ENCODE measurements at places on chromosomes 16 and 17.

GRCh38 chr17:28729950-28730330 is 1.4 kb downstream of the NEK8 start:
- DNase-seq: no peak

- DNase-seq: no peak
Measured at GRCh38 chr17:74078363-74078941, 125.0 kb upstream of the RPL38 start.

DNA sequence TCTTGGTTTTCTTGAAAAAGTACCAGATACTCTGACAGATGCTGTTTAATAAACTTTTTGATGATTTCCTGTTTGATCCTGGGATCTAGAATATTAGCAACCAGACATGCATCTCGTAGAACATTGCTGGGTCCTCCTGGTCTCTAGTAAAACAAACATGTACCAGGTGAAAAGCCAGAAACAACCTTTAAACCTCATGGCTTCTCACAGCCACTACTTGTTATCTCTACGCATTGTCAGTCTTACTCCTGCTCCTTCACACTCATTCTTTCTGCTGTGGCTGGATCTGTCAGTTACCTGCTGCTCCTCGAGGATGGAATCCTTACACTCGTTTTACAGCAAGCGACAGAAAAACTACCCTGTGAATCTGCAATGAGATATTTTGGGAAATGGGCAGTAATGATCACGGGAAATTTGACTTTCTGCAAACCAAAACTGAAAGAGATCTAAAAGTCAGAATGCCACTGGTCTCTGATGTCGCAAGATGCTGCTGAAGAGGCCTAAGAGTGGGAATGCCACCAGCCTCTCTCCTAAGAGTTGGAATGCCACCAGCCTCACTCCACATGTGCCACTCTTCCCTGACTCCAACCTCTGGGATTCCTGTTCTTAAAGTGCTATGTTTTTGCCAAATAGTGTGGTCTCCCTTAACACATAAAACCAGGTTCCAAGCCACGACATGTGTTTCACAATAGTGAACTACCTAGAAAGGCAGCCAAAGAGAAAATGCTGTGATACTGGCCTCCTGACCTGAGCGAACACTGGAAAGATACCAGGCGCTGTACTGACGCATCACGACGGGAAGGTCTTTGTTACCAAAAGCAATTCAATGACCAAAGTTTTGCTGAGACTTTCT is 86.3 kb downstream of the VPS53 start:
- no peak for DNase-seq

DNA sequence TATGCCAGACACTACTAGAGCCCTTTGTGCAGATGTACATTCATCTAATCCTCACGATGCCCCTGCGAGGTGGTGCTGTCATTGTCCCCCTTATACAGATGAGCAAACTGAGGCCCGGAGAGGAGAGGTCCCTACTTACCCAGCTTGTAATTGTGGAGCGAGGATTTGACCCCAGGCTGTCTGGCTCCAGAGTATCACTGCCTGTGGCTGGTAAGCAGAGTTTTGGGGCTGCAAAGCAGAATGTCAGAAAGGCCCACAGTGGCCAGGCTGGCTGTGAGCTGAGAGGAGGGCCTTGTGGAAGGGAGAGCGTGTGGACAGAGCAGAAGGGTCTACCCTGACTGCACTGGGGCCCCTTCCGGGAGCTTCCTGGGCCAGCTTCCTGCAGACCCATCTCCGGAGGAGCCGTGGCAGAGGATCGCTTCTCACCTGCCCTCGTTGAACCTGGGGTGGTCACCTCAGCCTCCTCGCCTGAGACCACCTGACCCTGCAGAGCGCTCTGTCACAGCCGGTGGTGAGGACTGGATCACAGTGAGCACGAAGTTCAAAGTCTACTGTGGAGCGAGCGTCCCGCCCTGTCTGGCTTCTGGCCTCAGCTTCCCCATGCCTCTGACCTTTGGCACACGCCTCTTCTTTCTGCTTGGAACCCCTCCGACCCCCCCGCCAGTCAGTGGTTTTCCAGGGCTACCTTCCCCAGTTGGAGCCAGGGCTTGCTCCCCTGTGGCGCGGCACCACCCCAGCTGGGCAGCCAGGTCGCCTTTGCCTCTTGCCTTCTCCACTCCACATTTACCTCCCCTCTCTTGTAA is 12.1 kb downstream of the CMIP start:
- no peak for DNase-seq

DNA sequence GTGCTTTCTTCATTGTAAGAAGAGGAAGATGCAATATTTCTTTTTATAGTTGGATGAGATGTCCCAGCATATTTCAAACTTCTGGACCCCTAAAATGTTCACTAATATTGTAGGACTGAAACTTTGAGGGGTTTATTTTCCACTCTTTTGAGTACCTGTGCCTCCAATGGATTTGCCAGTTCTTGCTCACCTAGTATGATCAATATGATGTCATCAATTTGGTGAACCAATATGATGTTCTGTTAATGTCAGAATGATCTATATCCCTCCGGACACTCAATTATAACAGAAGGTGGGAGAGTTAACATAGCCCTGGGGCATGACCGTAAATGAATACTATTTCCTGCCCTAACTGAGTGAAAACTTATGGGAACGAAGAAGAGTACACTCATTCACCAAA is 178.3 kb downstream of the CBLN1 start:
- no peak for DNase-seq

DNA sequence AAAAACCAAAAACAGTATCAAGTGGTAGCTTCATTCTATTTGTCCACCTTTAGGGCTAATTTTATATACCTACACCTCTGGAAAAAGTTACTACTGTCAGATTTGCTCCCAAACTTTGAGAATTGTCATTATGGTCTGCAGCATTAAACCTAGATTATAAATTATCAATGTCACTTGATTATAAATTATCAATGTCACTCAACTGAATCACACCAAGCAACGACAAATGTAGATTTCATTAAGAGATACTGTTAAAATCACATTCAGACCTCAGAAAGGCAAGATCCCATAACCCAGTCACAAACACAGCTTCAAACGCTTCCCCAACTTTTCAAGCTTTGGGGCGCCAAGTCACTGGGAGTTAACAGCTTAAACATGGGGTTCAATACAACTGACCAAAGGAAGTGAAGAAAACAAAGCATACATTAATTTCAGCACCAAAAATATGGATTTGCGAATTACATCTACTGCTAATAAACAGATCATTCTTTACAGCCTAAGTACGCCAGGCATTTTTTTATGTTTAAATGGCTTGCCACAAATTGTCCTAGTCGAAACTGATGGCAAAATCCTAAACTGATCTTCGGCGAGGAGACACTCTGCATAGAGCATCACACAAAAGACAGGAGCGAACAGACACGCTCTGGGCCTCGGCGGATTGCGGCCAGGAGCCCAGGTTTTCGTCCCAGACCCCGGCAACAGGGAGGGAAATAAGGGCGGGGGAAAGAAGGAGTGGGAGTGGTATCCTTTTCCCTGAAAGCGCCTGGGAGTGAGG is 981 bp downstream of the GLG1 start:
- DNase-seq: no peak

- peak; percentile 51 for DNase-seq
Measured at GRCh38 chr17:77098884-77099545, 41.8 kb upstream of the SEC14L1 start.

GRCh38 chr16:49838441-49839016 is 17.4 kb downstream of the ZNF423 start:
- DNase-seq: no peak

DNA sequence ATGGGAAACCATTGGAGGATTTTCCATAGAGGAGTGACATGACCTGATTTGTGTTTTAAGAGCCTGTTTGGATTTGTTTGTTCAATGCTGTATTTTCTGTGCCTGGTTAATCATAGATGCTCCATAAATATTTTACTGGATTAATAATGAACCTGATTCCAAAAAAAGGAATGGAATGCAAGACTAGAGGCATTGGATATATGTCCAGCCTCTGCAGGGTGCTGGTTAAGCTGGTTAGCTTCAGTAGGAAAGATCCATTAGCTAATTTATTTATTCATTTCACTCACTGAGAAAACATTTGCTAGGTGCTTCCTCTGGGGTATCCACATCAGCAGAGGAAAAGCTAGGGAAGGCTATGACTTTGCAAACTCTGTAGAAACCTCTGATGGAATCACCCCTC is 57.7 kb downstream of the SHISA9 start:
- no peak for DNase-seq

DNA sequence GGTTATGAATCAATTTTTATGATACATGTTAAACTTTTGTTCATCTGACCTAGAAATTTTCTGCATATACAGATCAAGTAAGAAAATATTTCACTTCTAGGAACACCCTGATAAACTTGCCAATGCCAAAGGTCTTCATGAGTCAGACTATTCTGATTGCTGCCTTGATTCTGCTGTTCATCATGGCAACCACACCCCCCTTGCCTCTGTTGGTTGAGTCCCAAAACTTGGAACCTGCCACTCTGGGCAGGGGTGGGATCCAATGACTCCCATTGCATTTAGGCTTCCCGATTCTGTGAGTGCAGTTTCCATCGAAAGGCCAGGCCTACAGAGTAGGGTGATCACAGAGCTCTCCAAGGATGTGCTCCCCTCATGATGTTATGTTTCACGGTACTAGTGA is 15.8 kb upstream of the TENT4B start:
- DNase-seq: no peak

DNA sequence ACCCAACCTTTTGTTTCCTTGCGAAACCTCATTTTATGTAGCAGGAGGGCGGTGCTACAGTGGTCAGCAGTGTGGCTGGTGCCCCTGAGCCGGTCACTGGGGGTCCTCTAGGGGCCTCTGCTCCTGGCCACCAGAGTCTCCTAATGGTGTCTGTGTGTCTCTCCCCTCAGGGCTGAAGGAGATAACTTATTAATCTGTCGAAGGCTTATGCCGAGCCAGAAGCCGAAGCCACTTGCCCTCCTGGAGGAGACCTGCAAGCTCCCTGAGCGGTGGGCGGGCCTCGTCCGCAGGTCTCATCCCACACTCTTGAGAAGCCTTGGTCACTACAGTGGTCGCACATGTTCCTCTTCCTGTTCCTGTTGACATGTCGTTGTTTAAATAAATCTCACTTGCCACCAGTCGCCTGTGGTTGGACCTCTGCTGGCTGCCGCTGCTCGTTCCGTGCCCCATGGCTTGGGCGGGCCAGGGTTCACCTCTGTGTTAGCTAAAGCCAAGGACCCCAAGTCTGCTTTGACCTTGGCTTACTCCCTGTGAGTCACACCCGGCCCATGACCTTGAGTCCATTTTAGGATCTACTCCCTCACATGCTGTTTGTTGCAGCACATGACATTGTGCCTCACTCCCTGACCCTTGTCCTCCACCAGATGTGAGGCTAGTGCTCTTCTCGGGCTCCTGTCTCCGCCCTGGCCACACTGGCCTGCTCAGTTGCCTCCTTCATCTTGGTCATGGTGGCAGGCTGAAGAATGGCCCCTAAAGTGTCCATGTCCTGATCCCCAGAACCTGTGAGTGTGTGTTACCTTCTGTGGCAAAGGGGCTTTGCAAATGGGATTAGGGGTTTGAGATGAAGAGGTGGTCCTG is 38.7 kb upstream of the AQP8 start:
- DNase-seq: no peak

DNA sequence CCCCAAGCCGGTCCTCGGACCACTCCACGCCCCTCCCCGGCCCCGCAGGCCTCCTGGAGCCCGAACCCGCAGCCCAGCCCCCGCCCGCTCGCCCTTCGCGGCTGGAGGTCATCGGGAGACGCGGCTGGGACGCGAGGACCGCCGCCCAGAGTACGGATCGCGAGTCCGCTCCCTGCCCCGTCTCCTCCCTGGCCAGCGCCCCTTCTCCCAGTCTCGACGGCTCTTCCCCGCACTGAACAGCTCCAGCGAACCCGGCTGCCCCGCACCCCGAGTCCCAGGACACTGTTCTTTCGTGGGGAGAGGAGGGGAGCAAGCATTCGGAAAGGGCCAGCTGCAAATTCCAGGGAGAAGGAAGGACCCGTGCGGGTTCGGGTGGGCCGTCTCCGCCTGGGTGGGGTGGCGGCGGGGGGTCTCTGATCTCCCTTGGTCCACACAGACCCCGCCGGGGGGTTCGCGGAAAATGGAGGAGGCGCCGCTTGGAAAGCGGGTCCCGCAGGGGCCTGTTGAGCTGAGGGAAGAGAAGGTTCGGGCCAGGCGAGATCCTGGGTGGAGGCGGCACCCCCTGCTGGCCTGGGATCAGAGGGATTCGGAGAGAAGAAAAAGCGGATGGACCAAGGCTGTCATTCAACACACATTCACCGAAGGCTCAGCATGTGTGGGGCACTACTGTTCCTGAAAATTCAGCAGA is 632 bp upstream of the RTN4RL1 start:
- DNase-seq: peak; percentile 54

GRCh38 chr17:68612209-68612922 is 11.2 kb upstream of the FAM20A start:
- DNase-seq: no peak

GRCh38 chr17:27379888-27380533 is 76.2 kb upstream of the KSR1 start:
- peak; percentile 43 for DNase-seq

- DNase-seq: no peak
Measured at GRCh38 chr16:47073223-47074155, 70.3 kb downstream of the NETO2 start.

DNA sequence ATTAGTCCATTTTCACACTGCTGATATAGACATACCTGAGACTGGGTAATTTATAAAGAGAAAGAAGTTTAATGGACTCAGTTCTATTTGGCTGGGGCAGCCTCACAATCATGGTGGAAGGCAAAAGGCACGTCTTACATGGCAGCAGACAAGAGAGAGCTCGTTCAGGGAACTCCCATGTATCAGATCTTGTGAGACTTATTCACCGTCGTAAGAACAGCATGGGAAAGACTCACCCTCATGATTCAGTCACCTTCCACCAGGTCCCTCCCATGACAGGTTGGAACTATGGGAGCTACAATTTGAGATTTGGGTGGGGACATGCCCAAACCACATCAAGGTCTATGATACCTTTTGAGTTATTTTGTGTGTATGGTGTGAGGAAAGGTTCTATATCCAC is 66.9 kb downstream of the METRNL start:
- DNase-seq: no peak

GRCh38 chr16:52563767-52564611 is 17.0 kb upstream of the TOX3 start:
- no peak for DNase-seq

DNA sequence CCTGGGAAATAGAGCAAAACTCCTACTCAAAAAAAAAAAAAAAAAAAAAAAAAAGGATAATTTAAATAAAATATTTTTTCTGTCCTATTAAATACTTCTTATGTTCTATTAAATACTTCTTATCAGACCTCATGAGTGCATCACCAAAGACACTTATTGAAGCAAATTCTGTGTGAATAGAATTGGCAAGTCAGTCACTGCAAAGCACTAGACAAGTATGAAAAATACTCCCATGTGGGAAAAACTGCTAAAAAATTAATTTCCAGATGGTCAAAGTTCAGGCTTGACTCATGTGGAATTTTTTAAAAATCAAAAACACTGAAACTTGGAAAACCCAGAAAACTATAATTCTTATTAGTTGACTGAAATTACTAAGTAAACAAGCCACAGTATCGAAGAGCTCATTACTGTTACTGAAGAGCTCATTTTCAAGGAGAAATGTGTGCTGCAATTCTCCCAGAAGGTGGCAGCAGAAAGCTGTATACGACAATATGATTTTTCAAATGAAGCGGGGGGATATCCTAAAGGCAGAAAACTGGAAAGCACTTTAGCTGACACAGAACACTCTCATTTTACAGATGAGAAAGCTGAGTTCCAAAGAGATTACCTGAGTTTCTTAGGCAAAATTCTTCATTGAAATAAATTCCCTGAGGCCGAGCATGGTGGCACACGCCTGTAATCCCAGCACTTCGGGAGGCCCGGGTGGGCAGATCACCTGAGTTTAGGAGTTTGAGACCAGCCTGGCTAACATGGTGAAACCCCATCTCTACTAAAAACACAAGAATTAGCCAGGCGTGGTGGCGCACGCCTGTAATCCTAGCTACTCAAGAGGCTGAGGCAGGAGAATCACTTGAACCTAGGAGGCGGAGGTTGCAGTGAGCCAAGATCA is 15.9 kb upstream of the FBXO47 start:
- peak; percentile 48 for DNase-seq
